ENCODE measurements at places on chromosomes 4 and X. TPM values are rescaled to one million over a fixed set of nuclear protein-coding genes. Genes with fewer than 3 reads are reported as not detected.

SLC38A5 gene
- total RNA-seq = 2.4 TPM

- no peak for DNase-seq
These were observed 580.6 kb downstream of the EPHA5 start for GRCh38 chr4:65089666-65090065.

WDR1 gene
- total RNA-seq = 147 TPM

GPM6B gene
- total RNA-seq = 408 TPM

GRCh38 chrX:100685284-100685996 is 41.4 kb downstream of the SRPX2 start:
- DNase-seq = peak; percentile 86

- no peak for DNase-seq
These were observed 2.4 kb downstream of the HNRNPH2 start for GRCh38 chrX:101410461-101410860.

DNA sequence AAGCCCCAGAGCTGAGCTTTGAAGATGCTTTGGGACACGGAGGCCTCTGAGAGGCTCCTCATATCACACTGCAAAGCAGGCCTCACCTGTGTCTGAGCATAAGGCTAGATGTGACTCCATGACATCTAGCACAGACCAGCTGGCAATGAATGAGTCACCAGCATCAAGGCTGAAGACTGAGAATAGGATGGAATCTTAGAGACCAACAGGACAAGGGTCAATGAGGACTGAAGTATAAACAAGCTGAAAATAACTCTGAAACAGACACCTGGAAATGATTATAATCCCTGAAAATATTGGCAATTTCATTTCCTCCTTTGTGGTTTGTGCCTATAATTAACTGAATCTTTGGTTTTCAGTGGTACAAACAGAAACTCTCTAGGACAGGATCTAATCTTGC is 87.1 kb upstream of the PRPS1 start:
- DNase-seq = no peak

DNA sequence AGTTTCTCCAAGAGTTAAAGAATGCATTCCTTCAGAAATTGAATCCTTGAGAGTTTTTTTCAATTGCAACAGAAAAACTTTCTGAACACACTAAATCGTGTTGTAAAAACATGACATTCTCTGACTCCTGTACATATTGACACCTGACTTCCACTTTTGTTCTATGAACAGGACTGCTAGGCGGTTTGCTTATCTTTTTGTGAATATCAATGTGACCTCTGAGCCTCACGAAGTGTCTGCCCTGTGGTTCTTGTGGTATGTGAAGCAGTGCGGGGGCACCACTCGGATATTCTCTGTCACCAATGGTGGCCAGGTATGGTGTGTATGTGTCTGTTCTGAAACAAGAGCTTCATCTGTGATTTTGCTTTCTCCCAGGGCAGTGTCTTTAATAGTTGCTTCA is 71.9 kb downstream of the MAOA start:
- no peak for DNase-seq

CNOT6L gene
- 15.3 TPM for total RNA-seq

GRCh38 chrX:136572030-136572429 is 40.0 kb downstream of the VGLL1 start:
- no peak for DNase-seq

DNA sequence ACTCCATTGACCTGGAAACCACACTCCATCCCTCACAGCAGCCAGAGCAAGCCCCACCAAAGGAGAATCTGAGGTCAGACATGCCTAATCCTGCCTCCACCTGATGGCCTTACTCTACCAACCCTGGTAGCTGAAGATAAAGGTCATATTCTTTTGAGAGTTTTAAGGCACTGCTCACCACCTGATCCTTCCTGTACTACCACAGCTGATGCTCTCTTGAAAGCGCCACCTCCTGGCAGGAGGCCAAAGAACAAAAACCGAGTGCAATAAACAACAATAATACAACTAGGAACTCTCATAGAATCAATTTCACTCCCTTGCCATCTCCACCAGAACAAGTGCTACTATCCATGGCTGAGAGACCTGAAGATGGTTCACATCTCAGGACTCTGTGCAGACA is 301.6 kb downstream of the NAF1 start:
- no peak for DNase-seq

DNA sequence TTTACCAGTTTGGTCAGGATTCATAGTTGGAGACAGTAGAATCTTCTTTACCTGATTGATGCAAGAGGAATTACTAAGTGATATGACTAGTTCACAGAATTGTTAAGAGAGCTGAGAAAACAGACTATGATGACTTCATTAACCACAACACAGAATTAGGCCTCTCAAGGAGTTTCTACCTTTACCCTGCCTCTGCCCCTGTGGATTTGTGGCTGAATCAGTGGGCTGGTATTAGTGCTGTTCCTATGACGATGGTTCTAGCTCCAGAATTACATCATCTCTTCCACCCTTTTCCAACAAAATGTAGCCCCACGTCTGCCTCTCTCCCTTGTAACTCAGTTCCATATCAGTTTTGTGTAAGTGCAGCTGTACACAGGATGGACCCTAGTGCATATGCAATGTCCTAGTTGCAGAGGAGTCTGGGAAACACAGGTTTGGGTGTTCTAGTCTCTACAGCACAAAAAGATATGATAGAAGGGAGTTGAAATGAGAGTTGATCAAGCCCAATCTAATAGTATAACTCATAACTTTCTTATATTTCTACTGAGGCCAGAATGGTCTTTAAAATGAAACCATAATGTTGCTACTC is 99.3 kb downstream of the ANXA5 start:
- no peak for DNase-seq

MYOZ2 gene
- 0.22 TPM for total RNA-seq

GRCh38 chr4:27000820-27001219 is 140.2 kb downstream of the STIM2 start:
- DNase-seq = no peak

DNA sequence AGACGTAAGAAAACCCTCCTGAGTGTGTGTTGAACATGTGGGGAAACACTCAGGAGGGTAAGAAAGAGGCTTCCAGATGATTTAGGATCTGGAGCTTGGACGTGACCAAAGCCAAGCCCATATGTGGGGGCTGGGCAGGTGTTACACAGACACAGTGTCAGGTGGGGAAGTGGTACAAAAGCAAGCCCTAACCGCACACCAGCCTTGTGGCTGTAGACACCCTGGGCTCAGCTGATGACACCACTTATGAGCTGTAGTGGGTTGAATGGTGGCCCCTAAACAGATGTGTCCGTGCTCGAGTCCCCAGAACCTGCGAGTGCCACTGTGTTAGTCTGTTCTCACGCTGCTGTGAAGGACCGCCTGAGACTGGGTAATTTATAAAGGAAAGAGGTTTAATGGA is 25.0 kb upstream of the NSG1 start:
- no peak for DNase-seq

DNA sequence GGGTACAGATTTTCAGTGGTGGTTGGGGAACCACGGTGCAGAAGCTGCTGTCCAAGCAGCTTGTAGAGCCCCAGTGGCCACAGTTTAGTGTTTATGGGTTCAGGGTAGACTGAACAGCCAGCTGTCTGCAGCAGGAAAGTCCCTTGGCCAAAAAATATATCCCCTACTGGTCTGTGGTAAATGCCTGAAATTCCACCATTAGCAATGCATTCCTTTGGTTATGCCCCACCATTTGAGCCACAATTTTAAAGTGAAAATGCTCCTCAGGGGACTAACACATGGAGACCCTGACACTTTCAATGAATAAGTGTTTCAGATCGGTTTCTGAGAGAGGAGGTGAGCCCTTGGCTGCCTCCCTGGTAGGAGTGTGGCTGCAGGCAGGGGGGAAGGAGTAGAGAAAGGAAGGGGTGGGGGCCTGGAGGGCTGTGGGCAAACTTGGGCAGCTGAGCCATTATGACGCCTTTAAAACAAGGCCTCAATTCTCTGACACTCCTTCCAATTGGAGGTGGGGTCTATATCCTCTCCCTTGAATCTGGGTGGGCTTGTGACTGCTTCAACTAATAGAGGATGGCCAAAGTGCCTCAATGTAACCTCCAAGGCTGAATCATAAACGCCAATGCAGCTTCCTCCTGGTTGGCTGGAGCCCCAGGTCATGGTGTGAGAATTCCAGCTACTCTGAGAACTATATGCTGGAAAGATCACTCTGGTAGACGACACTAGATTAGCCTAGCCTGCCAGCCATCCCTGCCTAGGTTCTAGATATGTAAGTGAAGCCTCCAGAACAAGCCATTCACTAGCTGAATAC is 75.8 kb upstream of the ATP6AP2 start:
- DNase-seq = no peak

DNA sequence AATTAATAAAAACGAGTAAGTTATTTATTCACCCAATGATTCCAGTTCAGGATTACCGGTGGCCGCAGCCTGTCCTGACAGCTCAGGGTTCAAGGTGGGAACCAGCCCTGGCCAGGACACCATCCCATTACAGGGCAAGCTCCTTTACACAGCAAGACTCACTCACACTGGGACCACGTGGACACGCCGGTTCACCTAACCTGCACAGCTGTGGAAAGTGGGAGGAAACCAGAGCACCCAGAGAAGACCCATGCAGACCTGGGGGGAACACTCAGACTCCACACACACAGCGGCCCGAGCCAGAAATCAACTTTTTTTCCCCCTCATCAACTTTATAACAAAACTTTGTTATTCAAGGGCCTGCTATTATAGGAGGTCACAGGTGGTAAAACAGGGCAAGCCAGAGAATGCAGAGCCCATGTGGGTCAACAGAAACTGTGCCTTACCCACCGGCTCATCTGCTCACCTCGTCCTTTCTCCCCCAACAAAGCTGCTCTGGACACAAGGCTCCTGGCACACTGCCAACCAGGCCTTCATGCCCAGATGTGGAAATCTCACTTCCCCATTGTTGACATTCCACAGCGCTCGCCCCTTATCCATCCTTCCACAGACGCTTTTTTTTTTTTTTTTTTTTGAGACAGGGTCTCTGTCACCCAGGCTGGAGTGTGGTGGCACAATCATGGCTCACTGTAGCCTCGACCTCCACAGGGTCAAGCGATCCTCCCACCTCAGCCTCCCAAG is 8.0 kb upstream of the ODAPH start:
- peak; percentile 28 for DNase-seq

GRCh38 chrX:14946606-14947155 is 73.5 kb downstream of the MOSPD2 start:
- no peak for DNase-seq

GRCh38 chr4:169410839-169411770 is 140.3 kb upstream of the SH3RF1 start:
- peak; percentile 12 for DNase-seq

DNA sequence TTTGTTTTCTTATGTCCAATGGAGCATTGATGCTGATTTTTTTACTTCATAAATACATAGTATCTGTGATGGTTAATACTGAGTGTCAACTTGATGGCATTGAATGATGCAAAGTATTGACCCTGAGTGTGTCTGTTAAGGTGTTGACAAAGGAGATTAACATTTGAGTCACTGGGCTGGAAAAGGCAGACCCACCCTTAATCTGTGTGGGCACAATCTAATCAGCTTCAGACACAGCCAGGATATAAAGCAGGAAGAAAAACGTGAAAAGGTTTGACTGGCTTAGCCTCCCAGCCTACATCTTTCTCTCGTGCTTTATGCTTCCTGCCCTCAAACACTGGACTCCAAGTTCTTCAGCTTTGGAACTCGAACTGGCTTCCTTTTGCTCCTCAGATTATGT is 230.6 kb upstream of the SPRY1 start:
- DNase-seq = no peak

GABRG1 gene
- 2.1 TPM for total RNA-seq

DNA sequence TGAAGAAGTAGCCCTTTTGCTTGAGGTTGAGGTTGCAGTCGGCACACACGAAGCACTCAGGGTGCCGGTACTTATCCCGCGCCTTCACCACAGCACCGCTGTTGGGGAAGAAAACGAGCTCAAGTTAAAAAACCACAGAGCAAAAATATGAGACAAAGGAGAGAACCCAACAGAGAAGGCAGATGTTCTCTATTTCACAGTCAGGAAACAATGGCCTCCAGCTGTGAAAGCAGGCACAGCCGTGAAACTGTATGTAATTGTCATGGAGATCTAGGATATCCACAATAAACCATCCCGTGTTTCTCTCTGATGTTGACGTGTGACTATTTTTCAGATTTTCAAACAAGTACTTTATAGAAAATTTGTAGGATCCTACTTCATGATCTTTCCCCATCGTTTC is 30.9 kb upstream of the CCDC110 start:
- no peak for DNase-seq

DNA sequence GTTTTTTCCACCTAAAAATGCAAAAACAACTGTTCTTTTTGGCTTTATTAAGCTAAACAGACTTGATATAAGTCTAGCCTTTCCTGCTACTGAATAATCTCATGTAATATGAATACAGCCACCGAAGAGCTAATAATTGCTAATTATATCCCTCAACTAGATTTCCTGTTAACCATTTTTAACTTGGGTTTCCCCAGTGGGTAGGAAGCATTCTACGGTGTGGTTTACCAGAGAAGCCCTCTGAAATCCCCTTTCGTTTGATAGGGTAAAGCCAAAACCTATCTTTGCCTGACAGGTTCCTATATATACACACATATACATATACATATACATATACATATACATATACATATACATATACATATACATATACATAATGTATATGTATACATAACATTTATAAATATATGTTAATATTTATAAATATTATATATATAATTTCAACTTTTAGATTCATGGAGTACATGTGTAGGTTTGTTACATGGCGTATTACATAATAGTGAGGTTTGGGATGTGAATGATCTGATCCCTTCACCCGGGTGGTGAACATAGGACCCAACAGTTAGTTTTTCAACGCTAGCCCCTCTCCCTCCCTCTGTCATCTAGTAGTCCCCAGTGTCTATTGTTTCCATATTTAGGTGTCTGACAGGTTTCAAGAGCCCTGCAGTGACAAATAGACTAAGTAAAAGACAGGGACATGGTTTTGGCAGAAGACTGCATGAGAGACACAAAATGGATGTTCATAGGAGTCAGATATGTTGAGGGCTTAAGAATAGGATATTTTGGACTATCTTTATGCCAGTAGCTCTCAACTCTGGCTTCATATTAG is 62.4 kb downstream of the ATXN3L start:
- DNase-seq = no peak

DNA sequence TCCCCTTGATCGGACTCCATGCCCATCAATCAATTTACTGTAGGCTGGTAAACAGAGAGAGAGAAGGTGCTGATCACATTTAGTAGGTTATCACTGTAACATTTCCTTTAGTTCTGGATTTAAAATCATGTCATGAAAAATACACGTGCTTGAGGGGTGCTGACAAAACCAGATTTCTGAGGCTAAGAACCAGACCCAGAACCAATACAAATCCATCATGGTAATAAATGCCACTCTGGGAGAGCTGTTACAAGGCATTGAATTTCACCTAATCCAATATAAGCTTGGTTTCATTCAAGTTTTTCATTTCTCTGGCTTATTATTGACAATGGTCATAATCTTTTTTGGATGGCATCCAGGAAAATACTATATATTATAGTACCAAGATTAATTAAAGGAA is 54.5 kb downstream of the FBXO8 start:
- DNase-seq = no peak

- no peak for DNase-seq
These were observed 593.2 kb downstream of the ZNF674 start for GRCh38 chrX:45952030-45952429.

DNA sequence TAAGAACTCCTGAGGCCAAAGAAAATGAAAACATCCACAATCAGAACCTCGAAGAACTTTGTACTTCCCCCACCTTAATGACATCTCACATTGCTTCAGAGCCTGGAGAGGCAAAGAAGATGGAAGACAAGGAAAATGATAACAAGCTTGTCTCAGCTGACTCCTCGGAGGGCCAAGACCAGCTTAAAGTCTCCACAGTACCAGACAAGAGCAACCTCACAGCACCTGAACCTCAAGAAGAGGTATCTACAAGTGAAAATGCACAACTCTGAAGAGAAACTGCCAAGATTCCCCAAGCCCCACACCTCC is 97.5 kb downstream of the HNRNPD start:
- DNase-seq = no peak

- DNase-seq = no peak
These were observed 5.4 kb upstream of the GTPBP6 start for GRCh38 chrX:323721-324628.

Data from tibial nerve (tissue), 4 donors.